Spinal cord (tissue), 10 donors: ENCODE measurements at places on chromosomes 6 and 20. TPM values are rescaled to one million over a fixed set of nuclear protein-coding genes. Genes with fewer than 3 reads are reported as not detected.

DNA sequence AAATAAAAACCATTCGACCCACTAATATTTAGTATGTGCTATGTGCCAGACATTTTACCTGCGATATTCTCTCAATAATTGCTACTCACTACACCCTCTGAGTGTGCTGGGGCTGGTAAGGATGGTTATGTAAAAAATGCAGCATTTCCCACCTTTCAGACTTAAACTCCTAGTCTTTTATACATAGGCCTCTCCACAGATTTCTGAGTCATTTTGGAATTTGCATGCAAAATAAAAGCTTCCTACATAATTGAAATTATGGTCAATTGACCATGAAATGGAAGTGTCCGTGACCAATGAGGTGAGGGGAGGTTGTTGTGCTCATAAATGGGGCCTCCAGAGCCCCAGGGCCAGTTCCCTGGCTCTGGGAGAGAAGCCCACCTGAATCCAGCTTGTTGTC lies 37.7 kb upstream of the MAFB start:
- DNase-seq = no peak

GRCh38 chr6:31308050-31308844 lies 36.4 kb upstream of the HLA-C start:
- no peak for DNase-seq

DNA sequence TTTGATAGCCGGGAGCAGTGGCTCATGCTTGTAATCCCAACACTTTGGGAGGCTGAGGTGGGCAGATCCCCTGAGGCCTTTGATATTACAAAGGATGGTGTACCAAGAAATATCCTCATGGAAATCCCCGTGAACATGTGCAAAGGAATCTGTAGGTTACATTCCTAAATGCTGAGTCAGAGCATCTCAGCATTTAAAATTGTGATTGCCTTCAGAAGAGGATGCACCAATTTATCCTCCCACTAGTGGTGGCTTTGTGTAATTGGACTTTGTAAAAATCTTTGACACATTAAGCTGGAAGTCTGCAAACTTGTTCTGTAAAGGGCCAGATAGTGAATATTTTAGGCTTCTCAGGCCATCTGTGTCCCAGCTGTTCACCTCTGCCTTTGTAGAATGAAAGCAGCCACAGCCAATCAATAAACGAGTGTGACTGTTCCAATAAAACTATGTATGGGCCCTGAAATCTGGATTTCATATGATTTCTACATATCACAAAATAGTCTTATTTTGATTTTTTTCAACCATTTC lies 11.8 kb downstream of the TMEM14B start:
- no peak for DNase-seq

- no peak for DNase-seq
Measured at GRCh38 chr6:51678905-51679620, 408.4 kb downstream of the PKHD1 start.

GRCh38 chr6:61538801-61539200 lies 747.2 kb downstream of the KHDRBS2 start:
- no peak for DNase-seq

GRCh38 chr6:511488-512137 lies 120.1 kb downstream of the IRF4 start:
- DNase-seq = no peak

- DNase-seq = no peak
Measured at GRCh38 chr6:71410164-71410566, 121.6 kb downstream of the OGFRL1 start.

GRCh38 chr6:30102414-30102969 lies 10.4 kb downstream of the TRIM31 start:
- no peak for DNase-seq

GRCh38 chr6:157226761-157227160 lies 96.6 kb downstream of the TMEM242 start:
- no peak for DNase-seq

DNA sequence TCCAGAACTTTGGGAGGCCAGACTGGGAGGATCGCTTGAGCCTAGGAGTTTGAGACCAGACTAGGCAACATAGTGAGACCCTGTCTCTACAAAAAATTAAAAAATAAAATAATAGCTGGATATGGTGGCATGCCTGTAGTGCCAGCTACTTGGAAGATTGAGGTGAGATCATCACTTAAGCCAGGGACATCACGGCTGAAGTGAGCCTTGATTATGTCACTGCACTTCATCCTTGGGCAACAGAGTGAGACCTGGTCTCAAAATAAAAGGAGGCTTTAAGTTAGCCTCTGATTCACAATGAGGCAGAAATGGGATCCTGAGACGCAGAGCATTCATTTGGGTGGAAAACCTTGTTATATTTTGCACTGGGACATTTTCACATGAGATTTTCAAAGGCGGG lies 57.0 kb downstream of the TULP4 start:
- DNase-seq = no peak

GRCh38 chr6:131683479-131683878 lies 17.7 kb downstream of the OR2A4 start:
- DNase-seq = no peak

DNA sequence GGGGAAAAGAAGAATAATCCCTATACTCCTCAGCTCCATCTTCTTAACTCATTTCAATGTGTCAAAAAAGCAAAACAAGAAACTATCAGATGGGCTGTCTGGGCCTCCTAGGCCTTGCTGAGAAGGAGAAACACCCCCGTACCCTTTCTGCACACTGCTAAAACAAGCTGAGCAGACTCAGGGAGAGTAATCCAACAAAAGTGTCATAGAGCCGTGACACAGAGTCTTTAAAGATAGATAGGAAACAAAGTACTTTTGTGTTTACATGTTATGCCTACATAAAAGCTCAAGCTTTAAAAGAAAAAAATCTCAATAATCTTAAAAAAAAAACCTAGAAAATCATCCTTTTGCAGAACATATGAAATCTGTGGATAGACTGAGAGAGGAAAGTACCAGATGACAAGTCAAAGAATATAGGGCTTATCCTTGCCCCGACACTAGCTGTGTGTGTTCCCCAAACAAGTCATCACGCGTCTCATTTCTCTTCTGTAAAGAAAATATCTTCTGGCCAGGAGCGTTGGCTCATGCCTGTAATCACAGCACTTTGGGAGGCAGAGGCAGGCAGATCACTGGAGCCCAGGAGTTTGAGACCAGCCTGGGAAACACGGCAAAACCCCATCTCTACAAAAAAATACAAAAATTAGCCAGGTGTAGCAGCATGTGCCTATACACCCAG lies 81.3 kb downstream of the MAP3K5 start:
- no peak for DNase-seq

- no peak for DNase-seq
Measured at GRCh38 chr6:79238919-79239318, 4.4 kb upstream of the HMGN3 start.

DNA sequence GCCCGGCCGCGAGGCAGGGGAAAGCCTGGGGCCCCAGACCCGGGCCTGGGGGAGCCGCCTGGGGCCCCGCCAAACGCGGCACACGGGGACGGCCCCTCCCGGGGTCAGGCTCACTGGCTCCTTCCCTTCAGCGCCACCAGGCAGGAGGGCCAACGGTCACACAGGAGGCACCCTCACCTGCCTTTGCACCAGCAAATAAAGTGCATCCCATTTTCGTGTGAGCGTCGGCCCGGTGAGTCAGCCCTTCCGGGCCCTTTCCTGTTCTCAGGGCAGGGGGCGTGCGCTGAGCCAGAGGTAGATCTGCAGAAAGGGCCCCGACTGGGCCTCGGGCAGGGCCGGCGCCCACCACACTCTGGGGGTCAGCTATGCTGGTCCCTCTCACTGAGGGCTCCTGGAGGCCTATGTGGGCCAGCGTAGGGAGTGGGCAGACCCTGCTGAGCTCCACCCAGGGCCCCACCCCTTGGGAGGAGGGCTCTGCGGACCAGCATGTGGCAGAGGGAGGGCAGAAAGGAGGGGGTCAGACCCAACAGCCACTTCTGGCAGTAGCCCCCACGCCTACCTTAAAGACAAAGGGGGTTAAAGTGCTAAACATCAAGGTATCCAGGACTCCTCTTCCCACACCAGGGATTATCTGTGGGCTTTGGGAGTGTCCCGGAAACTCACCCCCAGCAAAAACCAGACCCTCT lies 931 bp upstream of the UCKL1 start:
- peak; percentile 47 for DNase-seq

Gene SCRT2
- polyA plus RNA-seq = 8.2 TPM

Gene RSPH3
- 8.5 TPM for polyA plus RNA-seq

Gene SLC22A2
- 1.2 TPM for polyA plus RNA-seq

Gene SLC17A9
- 0.86 TPM for polyA plus RNA-seq

Gene C4B
- polyA plus RNA-seq = 52.1 TPM

Gene GHRH
- polyA plus RNA-seq = not detected

Gene FAM217A
- polyA plus RNA-seq = 1.0 TPM

Gene EYS
- 0.53 TPM for polyA plus RNA-seq
